Naive thymus-derived CD8-positive, alpha-beta T cell (primary cell): ENCODE measurements at places on chromosomes 4 and X. TPM values are rescaled to one million over a fixed set of nuclear protein-coding genes. Genes with fewer than 3 reads are reported as not detected.

The DSPP gene
- total RNA-seq = not detected

The MAGEB2 gene
- total RNA-seq = not detected

The PLP1 gene
- not detected for total RNA-seq

The S100P gene
- total RNA-seq = 3.0 TPM

The CLCN4 gene
- total RNA-seq = 0.69 TPM

The MCF2 gene
- 1.5 TPM for total RNA-seq

The PAQR3 gene
- 12.8 TPM for total RNA-seq

The CPZ gene
- not detected for total RNA-seq

The CD40LG gene
- total RNA-seq = not detected

DNA sequence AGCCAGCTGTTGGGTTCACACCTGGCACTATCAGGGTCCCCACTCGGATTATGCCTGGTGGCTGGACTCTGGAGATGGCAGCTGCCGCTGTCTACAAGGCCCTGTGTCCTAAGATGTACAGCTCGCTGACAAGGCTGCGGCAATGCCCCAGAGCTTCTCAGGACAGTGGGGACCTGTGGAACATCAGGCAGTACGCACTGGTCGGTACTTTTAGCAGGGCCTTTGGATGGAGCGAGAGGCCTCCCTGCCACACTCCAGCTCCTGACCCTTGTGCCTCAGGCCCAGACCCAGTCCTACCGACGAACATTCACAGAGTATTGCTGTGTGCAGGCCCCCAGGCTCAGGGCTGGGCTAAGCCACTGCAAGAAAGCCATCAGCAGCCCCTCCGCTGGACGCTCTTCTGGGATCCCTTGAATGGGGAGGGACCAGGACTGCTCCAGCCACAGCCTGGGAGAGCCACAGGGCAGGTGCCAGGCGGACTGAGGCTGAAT is 45.7 kb upstream of the HMX1 start:
- peaks cover 5% of the 10 kb centered on the region for H3K4me1 ChIP-seq
- H3K27ac ChIP-seq = no peak overlapping the region
- no peak for DNase-seq
- no peaks in the 10 kb centered on the region for H3K36me3 ChIP-seq
- H3K4me3 ChIP-seq = no peak overlapping the region
- peaks cover 5% of the 10 kb centered on the region for H3K27me3 ChIP-seq

GRCh38 chr4:117588771-117589170 is 445.5 kb upstream of the NDST3 start:
- H3K27me3 ChIP-seq = no peaks in the 10 kb centered on the region
- DNase-seq = no peak
- no peak overlapping the region for H3K4me3 ChIP-seq
- H3K4me1 ChIP-seq = no peaks in the 10 kb centered on the region
- no peak overlapping the region for H3K27ac ChIP-seq
- no peaks in the 10 kb centered on the region for H3K36me3 ChIP-seq

GRCh38 chr4:47160095-47160494 is 128.7 kb downstream of the GABRB1 start:
- H3K27me3 ChIP-seq = no peaks in the 10 kb centered on the region
- H3K36me3 ChIP-seq = no peaks in the 10 kb centered on the region
- no peak for DNase-seq
- H3K4me1 ChIP-seq = peaks cover 2% of the 10 kb centered on the region

DNA sequence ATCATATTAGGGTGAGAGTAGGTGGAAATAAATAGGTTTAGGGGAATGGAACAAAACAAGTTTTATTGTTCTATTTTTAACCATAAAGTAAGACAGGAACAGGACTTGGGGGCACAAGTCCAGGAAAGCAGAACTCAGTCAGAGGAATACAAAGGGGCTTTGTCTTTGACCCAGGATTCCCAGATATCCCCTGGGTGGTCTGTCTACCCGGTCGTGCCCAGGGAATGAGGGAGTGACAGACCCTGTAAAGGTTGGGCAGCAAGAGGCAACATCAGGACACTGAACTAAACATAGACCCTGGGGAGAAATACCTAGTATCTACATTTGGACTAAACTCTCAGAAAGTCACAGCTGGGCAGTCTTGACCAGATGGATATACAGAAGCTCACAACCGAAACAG is 50.6 kb downstream of the PTCHD1 start:
- H3K4me3 ChIP-seq = no peak overlapping the region
- DNase-seq = no peak
- H3K36me3 ChIP-seq = no peaks in the 10 kb centered on the region
- peaks cover 2% of the 10 kb centered on the region for H3K27me3 ChIP-seq
- no peak overlapping the region for H3K27ac ChIP-seq
- peaks cover 6% of the 10 kb centered on the region for H3K4me1 ChIP-seq

- no peak for DNase-seq
- no peak overlapping the region for H3K27ac ChIP-seq
- H3K4me3 ChIP-seq = no peak overlapping the region
- H3K36me3 ChIP-seq = no peaks in the 10 kb centered on the region
These were observed 485.6 kb upstream of the GALNT7 start for GRCh38 chr4:172683021-172683420.

DNA sequence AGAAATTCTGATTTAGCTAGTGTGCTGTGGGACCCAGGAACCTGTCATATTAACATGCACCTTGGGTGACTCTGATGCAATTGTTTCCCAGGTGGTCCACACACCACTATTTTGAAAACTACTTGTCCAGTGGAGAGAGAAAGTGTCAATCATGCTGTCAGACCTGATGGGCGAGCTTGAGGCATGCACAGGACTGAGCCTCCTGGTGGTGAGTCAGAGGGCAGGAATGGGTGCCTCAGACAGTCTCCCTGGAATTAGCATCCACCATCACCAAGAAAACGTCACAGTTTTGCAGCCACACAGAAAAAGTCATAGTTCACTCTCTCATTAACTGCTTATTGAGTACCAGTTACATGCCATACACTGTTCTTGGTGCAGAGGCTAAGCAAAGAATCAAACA is 181.8 kb upstream of the MAOA start:
- no peaks in the 10 kb centered on the region for H3K36me3 ChIP-seq
- H3K27me3 ChIP-seq = no peaks in the 10 kb centered on the region
- no peak overlapping the region for H3K27ac ChIP-seq
- DNase-seq = no peak

- H3K27me3 ChIP-seq = no peaks in the 10 kb centered on the region
- no peak overlapping the region for H3K27ac ChIP-seq
- no peak overlapping the region for H3K4me3 ChIP-seq
- DNase-seq = no peak
- no peaks in the 10 kb centered on the region for H3K4me1 ChIP-seq
- no peaks in the 10 kb centered on the region for H3K36me3 ChIP-seq
These were observed 1604.6 kb downstream of the PCDH18 start for GRCh38 chr4:135927651-135928050.

GRCh38 chr4:183600189-183600685 is 58.7 kb downstream of the RWDD4 start:
- H3K4me3 ChIP-seq = no peak overlapping the region
- H3K27ac ChIP-seq = no peak overlapping the region
- no peaks in the 10 kb centered on the region for H3K36me3 ChIP-seq
- no peaks in the 10 kb centered on the region for H3K27me3 ChIP-seq
- peak; percentile 9 for DNase-seq

GRCh38 chr4:158873795-158874401 is 105.1 kb downstream of the FNIP2 start:
- H3K4me1 ChIP-seq = peaks cover 10% of the 10 kb centered on the region
- H3K36me3 ChIP-seq = peaks cover 68% of the 10 kb centered on the region
- no peak for DNase-seq

GRCh38 chr4:10226756-10227155 is 110.2 kb upstream of the WDR1 start:
- no peaks in the 10 kb centered on the region for H3K36me3 ChIP-seq
- H3K4me3 ChIP-seq = no peak overlapping the region
- H3K27ac ChIP-seq = no peak overlapping the region
- peaks cover 1% of the 10 kb centered on the region for H3K27me3 ChIP-seq

DNA sequence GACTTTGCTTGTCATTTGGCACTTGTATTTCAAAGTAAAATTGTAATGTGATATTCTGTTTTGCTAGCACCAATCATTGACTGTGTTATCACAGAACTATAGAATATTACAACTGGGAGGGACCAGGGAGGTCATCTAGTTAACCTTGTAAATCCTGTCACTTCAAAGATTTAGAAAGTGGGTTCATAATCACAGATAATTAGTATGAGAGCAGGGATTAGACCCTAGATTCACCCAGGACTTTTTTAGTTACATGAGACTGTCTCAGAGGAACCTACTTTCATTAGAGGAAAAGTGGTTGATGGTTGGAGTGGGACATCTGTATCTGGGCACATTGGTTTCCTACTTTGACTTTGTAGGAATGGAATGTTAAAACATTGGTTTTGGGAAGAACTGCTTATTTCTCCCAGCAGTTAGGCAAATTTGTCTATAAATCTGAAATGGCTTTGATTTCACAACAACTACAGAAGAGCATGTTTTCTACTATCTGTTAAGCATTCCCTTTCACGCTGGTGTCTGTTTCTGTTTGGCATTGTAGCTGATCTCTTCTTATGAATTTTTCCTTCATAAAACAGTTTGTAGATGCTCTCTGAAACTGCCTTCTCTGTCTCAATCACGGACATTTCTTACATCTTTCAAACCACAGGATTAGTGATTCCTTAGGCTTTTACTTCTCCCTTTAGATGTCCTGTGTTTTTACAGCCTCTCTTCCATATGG is 144.1 kb downstream of the DIPK2B start:
- no peaks in the 10 kb centered on the region for H3K27me3 ChIP-seq
- peaks cover 13% of the 10 kb centered on the region for H3K4me1 ChIP-seq
- H3K36me3 ChIP-seq = peaks cover 38% of the 10 kb centered on the region
- DNase-seq = no peak
- H3K4me3 ChIP-seq = no peak overlapping the region
- H3K27ac ChIP-seq = no peak overlapping the region

- no peaks in the 10 kb centered on the region for H3K27me3 ChIP-seq
- no peak overlapping the region for H3K27ac ChIP-seq
- H3K4me1 ChIP-seq = no peaks in the 10 kb centered on the region
- H3K36me3 ChIP-seq = peaks cover 36% of the 10 kb centered on the region
- H3K4me3 ChIP-seq = no peak overlapping the region
These were observed 45.0 kb downstream of the NAF1 start for GRCh38 chr4:163121689-163122088.

DNA sequence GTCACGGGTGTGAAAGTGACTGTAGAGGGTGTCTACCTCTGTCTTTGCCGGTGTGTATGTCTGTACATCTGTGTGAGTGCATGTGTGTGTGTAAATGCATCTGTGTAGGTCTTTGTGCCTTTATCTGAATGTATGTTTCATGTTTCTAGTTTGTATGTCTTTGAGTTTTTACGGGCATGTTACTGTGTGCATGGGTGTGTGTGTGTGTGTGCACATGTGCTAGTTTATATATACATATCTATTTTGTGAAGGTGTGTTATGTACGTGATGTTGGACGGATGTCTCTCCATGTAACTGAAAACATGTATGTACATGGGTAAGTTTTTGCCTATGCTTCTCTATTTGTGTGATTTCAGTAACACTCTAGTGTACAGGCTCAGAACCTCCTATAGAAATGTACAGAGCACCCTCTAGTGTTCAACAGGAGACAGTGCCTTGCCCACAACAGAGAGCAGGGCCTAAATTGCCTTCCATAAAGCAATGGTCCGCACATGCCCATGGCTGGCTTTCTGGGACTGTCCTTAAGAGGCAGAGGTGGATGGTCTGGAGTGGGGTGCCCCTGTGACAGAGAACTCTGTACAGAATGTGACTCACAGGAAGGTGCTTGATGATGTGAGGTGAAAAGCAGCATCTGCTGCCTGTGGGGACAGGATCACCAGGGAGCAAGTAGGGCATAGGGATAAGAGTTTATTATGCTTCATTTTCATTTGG is 343.5 kb downstream of the RAPGEF2 start:
- no peaks in the 10 kb centered on the region for H3K4me1 ChIP-seq
- H3K27ac ChIP-seq = no peak overlapping the region
- no peak overlapping the region for H3K4me3 ChIP-seq
- no peaks in the 10 kb centered on the region for H3K36me3 ChIP-seq
- DNase-seq = no peak

GRCh38 chr4:31390849-31391248 is 670.7 kb downstream of the PCDH7 start:
- no peak overlapping the region for H3K4me3 ChIP-seq
- no peak for DNase-seq
- H3K36me3 ChIP-seq = no peaks in the 10 kb centered on the region
- H3K27ac ChIP-seq = no peak overlapping the region

DNA sequence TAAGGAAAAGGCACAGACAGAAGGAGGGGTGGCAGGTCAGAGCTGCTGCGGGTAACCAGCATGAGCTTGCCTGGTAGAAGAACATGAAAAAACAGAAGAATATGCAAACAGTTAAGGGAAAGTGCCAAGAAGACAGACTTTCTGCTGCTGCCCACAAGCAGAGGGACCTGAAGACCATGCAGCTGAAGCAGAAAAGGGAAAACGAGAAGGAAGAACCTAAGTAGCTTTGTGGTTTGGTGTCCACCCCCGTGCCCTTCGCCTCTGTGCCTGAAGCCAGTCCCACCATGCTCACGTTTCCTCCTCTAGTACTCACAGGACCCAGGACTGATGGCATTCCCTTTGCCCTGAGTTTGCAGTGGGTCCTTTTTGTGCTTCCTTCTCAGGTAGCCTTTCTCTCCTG is 62.8 kb downstream of the UBA6 start:
- H3K27ac ChIP-seq = no peak overlapping the region
- H3K4me3 ChIP-seq = no peak overlapping the region
- H3K4me1 ChIP-seq = peaks cover 4% of the 10 kb centered on the region
- H3K27me3 ChIP-seq = no peaks in the 10 kb centered on the region
- peaks cover 70% of the 10 kb centered on the region for H3K36me3 ChIP-seq

- no peak overlapping the region for H3K27ac ChIP-seq
- DNase-seq = no peak
- H3K36me3 ChIP-seq = no peaks in the 10 kb centered on the region
- H3K4me1 ChIP-seq = no peaks in the 10 kb centered on the region
- H3K4me3 ChIP-seq = no peak overlapping the region
These were observed 407.9 kb upstream of the TENM3 start for GRCh38 chr4:181835348-181835747.

DNA sequence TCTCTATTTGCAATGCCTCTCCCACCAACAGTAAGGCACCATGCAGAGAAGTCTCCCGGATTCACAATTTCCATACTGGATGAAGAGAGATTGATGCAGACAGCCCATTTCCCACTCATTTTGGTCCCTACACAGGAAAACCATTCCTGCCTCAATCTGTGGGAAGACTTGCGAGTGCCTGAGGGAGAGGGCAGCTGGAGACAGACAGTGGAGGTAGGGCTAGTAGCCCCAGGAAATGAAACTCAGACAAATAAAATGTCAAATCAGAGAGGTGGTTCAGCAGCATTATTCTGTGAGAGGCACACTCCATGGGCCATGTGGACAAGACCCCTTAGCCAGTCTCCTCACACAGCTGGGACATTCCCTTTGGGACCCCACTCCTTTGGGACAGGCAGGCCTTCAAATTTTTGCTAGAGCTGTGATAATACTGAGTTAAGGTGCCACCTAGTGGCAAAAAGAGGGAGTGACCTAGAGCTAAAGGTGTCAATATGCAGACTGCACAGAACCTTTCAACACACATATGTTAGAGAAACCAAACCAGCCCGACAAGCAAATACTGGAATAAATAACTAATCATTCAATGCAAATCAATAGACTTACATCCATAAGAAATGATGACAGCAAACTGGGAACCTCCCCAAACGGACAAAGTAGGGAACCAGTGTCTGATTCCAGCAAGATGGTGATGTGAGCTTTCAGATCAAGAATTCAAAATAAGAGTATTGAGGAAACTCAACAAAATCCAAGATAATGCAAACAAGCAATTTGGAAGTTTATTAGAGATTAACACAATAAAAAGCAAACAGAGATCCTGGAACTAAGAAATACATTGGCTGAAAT is 1865.3 kb upstream of the AGA start:
- H3K36me3 ChIP-seq = no peaks in the 10 kb centered on the region
- no peaks in the 10 kb centered on the region for H3K4me1 ChIP-seq
- H3K4me3 ChIP-seq = no peak overlapping the region
- H3K27me3 ChIP-seq = no peaks in the 10 kb centered on the region
- no peak for DNase-seq
- H3K27ac ChIP-seq = no peak overlapping the region
